Colonic mucosa (tissue), 4 donors: ENCODE measurements at places on chromosomes 7 and 10. TPM values are rescaled to one million over a fixed set of nuclear protein-coding genes. Genes with fewer than 3 reads are reported as not detected.

DNA sequence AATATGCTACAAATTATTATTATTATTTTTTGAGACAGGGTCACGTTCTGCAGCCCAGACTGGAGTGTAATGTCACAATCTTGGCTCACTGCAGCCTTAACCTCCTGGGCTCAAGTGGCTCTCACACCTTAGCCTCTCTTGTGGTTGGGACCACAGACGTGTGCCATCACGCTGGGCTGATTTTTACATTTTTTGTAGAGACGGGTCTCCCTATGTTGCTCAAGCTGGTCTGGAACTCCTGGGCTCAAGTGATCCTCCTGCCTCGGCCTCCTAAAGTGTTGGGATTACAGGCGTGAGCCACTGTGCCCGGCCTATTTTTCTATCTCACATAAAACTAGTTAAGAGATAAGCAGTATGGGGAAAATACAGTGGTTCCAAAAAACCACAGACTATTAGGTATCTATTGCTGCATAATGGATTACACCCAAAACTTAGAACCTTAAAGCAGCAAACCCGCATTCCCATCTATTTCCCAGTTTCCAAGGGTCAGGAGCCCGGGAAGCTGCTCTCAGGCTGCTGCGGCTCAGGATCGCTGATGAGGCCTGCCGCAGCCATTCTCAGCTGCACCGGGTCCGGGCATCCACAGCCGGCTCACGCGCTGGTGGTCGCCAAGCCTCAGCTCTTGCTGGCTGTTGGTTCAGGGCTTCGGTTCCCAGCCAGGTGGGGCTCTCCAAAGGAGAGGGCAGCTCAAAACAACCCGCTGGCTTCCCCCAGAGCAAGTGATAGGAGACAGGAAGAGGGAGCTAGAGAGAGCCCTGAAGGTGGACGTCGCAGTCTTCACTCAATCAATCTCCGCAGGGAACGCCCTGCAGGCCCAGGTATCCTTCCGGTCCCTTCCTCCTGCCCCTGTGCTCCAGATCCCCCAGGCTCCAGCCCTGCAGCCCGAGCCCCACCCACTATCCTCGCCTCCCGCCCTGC lies 128.2 kb downstream of the UBE2H start:
- H3K36me3 ChIP-seq = no peaks in the 10 kb centered on the region
- H3K4me3 ChIP-seq = peak overlapping the region; percentile 65
- no peaks in the 10 kb centered on the region for H3K27me3 ChIP-seq
- DNase-seq = peak; percentile 62
- H3K27ac ChIP-seq = no peak overlapping the region

GRCh38 chr10:121057269-121057668 lies 206.1 kb downstream of the WDR11 start:
- H3K4me1 ChIP-seq = no peaks in the 10 kb centered on the region
- no peak for DNase-seq
- H3K4me3 ChIP-seq = no peak overlapping the region
- no peaks in the 10 kb centered on the region for H3K36me3 ChIP-seq
- H3K27ac ChIP-seq = no peak overlapping the region

GRCh38 chr7:130210181-130210935 lies 2.7 kb downstream of the SSMEM1 start:
- no peaks in the 10 kb centered on the region for H3K4me1 ChIP-seq
- DNase-seq = no peak
- no peaks in the 10 kb centered on the region for H3K36me3 ChIP-seq
- H3K27ac ChIP-seq = no peak overlapping the region

- no peak for DNase-seq
- H3K27ac ChIP-seq = peak overlapping the region; percentile 92
- H3K4me1 ChIP-seq = no peaks in the 10 kb centered on the region
- no peaks in the 10 kb centered on the region for H3K27me3 ChIP-seq
- H3K4me3 ChIP-seq = peak overlapping the region; percentile 93
These were observed 733 bp downstream of the HIBADH start for GRCh38 chr7:27661811-27662489.

DNA sequence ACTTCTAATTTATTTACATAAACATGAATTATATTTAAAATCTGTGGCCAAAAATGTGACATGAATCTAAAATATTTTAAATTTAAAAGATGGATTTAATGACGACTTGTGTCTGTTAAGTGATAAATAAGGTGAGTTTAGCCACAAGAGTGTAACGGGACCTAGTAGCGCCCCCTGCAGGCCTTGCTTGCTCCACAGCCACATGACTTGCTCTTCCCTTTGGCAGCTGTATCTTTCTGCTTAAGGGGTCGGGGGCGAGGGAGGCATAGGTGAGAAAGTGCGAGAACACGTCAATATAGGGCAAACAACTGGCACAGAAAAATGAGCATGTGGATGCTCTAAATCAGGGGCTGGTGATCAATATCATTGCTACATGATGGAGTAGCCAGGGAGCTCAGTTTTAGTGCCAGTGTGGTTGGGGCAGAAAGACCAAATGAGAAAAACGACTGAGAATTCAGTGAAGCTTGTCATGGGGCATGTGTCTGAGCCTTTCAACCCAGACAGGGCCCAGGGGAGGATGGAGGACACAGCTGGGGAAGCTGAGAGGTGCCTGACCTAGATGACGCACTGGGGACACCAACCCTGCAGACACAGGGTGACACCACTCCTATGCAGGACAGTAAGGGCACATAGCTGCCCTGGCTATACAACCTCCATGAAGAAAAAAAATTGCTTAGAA lies 49.8 kb downstream of the PAXIP1 start:
- DNase-seq = peak; percentile 65
- H3K4me1 ChIP-seq = peaks cover 3% of the 10 kb centered on the region
- no peak overlapping the region for H3K27ac ChIP-seq
- no peaks in the 10 kb centered on the region for H3K27me3 ChIP-seq
- no peaks in the 10 kb centered on the region for H3K36me3 ChIP-seq

DNA sequence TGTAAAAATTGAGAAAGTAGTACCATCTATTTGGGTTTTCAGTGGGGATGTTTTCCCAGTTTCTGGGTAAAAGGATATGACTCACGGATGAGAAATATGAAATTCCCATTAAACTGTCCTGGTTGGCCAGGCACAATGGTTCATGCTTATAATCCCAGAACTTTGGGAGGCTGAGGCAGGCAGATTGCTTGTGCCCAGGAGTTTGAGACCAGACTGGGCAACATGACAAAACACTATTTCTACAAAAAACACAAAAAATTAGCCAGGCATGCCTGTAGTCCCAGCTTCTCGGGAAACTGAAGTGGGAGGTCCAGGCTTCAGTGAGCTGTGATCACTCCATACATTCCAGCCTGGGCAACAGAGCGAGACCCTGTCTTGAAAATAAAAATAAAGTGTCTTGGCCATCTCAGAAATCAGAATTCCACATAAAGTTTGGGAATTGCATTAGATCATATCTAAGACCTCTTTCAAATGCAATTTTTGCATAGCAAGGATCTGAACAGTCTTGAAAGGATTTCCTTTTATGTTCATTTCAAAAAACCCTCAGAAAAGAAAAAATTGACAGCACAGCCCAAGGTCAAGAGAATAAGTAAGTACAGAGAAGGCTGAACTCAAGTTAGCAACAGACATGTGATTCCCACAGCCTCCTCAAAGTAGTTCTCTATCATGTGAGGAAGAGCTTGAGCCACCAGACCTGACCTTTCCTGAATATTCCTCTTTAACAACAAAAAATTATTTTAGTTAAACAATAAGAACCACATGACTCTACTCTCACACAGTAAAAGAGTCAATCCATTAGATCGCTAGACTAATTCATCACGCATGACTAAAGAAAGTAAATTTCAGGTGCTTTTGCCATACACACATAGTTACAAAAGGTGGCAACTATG lies 141.5 kb upstream of the CAV2 start:
- H3K4me1 ChIP-seq = no peaks in the 10 kb centered on the region
- no peak overlapping the region for H3K4me3 ChIP-seq
- H3K27me3 ChIP-seq = no peaks in the 10 kb centered on the region
- no peak overlapping the region for H3K27ac ChIP-seq
- no peaks in the 10 kb centered on the region for H3K36me3 ChIP-seq

GRCh38 chr10:123858907-123859652 lies 32.5 kb downstream of the CPXM2 start:
- DNase-seq = no peak
- no peak overlapping the region for H3K27ac ChIP-seq
- H3K4me1 ChIP-seq = no peaks in the 10 kb centered on the region
- no peaks in the 10 kb centered on the region for H3K27me3 ChIP-seq
- H3K36me3 ChIP-seq = no peaks in the 10 kb centered on the region
- H3K4me3 ChIP-seq = no peak overlapping the region

ENTPD7 gene
- 23.9 TPM for total RNA-seq

DNA sequence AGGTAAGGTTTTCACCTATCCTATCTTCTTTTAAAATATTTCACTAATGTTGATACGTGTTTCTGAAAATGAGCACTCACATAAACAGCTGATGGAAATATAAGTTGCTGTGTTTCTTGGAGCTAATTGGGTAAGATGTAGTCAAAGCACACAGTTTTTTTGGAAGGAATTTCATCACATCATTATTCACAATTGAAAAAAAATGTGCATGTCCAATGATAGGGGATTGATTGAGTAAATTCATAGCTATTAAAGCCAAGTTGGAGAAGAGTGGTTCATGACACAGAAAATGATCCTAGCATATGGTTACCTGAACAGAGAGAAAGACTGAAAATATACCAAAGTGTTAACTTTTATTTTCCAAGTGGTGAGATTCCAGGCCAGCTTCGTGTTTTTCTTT lies 29.6 kb downstream of the GLI3 start:
- no peak overlapping the region for H3K27ac ChIP-seq
- H3K27me3 ChIP-seq = no peaks in the 10 kb centered on the region
- no peaks in the 10 kb centered on the region for H3K4me1 ChIP-seq
- no peak for DNase-seq

DNA sequence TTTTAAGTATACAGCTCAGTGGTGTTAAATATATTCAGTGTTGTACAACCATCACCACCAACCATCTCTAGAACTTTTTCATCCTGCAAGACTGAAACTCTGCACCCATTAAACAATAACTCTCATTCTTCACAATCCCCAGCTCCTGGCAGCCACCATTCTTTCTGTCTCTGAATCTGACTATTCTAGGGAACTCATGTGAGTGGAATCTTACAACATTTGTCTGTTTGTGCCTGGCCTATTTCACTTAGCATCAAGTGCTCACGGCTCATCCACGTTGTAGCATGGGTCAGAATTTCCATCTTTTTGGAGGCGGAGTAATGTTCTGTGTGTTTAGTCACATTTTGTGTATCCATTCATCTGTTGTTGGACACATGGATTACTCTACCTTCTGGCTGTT lies 40.8 kb upstream of the PFKFB3 start:
- no peaks in the 10 kb centered on the region for H3K36me3 ChIP-seq
- H3K27ac ChIP-seq = no peak overlapping the region
- DNase-seq = no peak

DNTT gene
- total RNA-seq = not detected

GRCh38 chr7:2511769-2512168 lies 7.8 kb upstream of the LFNG start:
- H3K36me3 ChIP-seq = no peaks in the 10 kb centered on the region
- peak overlapping the region; percentile 65 for H3K27ac ChIP-seq
- no peak overlapping the region for H3K4me3 ChIP-seq
- H3K4me1 ChIP-seq = peaks cover 16% of the 10 kb centered on the region
- no peaks in the 10 kb centered on the region for H3K27me3 ChIP-seq
- no peak for DNase-seq

CCDC136 gene
- 0.64 TPM for total RNA-seq

CDC14C gene
- total RNA-seq = not detected

IDI2 gene
- not detected for total RNA-seq

DNA sequence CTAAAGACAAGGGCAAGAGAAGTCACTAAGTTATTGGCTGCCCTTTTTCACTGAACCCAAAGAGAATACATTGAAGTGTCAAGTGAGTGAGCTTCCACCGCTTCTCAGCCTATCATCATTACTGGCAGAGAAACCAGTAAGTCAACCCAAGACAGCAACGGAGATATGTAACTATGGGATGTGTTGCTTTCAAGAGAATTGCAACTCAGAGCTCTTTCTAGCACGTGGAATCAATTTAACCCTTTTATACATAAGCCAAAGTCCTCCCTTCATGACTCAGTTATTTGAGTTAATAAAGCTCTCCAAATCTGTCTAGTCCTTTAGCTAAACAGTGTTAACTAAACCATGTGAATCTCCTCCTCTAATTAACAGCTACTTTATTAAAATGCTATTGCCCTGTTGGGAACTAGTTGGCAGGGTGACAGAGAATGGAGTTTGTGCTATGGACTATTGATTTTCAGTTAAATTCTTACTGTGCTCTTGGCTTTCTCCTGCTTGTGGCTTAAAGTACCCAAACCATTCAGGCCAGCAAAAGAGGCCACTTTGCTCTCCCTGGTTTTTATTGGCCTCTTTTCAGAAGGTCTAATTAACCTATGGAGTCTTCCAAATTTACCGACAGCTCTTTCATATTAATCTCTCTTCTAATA lies 287.7 kb downstream of the NRG3 start:
- H3K4me3 ChIP-seq = no peak overlapping the region
- H3K4me1 ChIP-seq = no peaks in the 10 kb centered on the region
- H3K27me3 ChIP-seq = no peaks in the 10 kb centered on the region
- DNase-seq = no peak
- no peak overlapping the region for H3K27ac ChIP-seq
- H3K36me3 ChIP-seq = no peaks in the 10 kb centered on the region

DNA sequence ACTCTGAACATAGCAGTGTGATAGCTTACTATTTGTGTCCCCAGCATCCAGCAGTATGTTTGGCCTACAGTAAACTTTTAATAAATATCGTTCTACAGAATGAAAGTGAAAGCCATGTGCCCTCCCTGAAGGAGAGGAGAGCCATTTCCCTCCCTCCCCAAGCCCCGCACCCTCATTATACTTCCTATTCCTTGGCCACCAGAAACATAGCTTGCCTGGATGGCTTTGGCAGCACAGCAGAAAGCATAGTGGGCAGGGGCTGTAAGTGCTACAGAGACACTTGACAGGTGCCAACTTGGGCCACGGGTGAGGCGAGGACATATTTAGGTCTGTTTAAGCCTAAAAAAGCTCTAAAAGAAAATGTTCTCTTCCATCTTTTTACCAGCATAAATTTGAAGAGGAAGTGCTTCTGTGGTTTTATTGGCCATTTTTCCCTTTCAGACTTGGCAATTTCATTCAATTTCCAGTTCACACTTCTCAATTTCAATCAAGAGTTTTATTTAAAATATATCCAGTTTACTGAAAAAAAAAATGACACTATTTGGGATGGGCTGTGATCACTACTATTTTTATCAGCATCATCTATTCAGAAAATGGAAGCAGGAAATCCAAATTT lies 12.7 kb downstream of the HHEX start:
- H3K27ac ChIP-seq = no peak overlapping the region
- H3K4me1 ChIP-seq = no peaks in the 10 kb centered on the region
- no peaks in the 10 kb centered on the region for H3K27me3 ChIP-seq
- DNase-seq = no peak
- no peak overlapping the region for H3K4me3 ChIP-seq

- no peaks in the 10 kb centered on the region for H3K4me1 ChIP-seq
- H3K27me3 ChIP-seq = no peaks in the 10 kb centered on the region
- H3K36me3 ChIP-seq = no peaks in the 10 kb centered on the region
- H3K4me3 ChIP-seq = no peak overlapping the region
- DNase-seq = no peak
These were observed 681.4 kb downstream of the LRMDA start for GRCh38 chr10:76112826-76113150.

TMEM229A gene
- total RNA-seq = not detected

OR2A5 gene
- total RNA-seq = not detected

AKR1C1 gene
- 13.0 TPM for total RNA-seq
